Posterior vena cava (tissue), 2 donors: ENCODE measurements at places on chromosomes 11 and 22. TPM values are rescaled to one million over a fixed set of nuclear protein-coding genes. Genes with fewer than 3 reads are reported as not detected.

RPS6KB2 gene
- total RNA-seq = 28.9 TPM

MMP7 gene
- not detected for total RNA-seq

DNA sequence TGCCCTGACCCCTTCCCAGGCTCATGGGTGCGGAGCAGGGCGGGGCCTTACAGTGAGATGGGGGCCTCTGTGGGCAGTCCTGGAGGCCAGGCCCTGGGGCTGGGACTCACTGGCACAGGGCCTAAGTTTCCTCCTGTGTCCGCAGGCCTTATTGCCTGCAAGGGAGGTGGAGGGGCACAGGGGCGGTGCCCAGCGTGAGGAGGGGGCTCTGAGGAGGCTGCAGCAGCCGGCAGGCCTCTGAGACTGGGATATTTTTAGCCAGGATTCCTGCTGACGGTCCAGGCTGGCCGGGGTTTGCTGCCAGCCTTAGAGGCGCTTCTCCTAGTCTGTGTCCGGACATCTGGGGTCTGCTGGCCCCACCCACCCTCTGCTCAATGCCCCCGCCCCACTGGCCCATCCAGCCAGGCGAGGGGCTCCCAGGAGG, 5.7 kb upstream of the RTN4R start:
- DNase-seq = no peak

DNA sequence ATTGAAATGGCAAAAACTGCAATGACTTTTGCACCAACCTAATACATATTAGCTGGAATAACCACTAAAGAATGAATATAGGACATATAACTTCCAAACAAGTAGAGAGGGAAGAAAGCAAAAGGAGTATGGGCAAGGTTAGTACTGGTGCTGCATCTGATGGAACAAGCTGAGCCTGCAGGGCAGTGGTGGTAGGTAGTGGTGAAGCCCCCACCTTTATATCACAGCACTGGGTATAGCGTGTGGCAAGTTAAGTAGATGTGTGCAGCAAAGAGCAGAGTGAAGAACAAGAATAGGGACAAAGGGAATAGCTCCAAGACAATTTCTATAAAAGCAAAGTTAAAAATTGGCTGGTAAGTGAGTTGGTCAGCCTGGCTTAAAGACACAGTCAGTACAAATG, 62.3 kb downstream of the CTNND1 start:
- no peak for DNase-seq

APOA4 gene
- 2.0 TPM for total RNA-seq

DAGLA gene
- total RNA-seq = 2.4 TPM

GRCh38 chr11:72745511-72745910, 6.7 kb downstream of the ARAP1 start:
- DNase-seq = no peak

GRCh38 chr22:40289991-40290459, 56.3 kb upstream of the ADSL start:
- no peak for DNase-seq

DNA sequence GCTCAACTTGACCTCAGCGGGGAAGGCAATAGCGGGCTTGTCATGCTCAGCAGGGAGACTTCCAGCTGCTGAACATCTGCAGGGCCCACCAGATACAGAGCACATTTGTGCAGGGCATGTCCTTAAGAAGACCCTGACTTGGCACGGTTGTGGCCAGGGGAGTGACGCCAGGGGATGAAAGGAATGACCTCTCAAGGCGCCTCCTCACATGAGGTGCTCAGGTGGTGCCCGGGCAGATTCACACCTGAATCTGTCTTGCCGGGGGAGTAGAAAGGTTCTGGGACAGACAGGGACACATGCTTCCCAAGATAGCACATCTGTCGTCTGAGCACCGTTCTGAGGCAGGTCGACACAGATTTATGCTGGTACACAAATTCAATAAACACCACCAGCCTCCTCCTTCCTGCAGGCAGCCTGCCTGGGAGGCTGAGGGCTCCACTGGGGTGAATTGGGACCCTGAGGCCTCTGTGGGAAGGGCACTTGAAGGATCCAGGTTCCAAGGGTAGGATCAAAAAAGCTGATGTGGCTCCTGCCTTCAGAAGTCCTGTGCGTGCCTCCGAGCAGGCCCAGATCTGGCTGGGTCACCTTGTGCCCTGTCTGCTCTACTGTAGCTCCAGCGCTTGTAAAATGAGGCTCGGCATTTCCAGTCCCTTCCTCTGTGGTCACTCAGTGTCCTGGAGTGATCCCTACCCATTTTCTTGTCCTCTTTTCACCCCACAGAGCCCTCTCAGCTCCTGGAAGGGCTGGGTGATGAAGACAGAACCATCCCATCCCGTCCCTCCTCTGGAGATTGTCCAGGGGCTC, 49.6 kb upstream of the NECTIN1 start:
- DNase-seq = peak; percentile 67

GRCh38 chr11:47299078-47299477, 29.1 kb downstream of the MADD start:
- DNase-seq = no peak

DNA sequence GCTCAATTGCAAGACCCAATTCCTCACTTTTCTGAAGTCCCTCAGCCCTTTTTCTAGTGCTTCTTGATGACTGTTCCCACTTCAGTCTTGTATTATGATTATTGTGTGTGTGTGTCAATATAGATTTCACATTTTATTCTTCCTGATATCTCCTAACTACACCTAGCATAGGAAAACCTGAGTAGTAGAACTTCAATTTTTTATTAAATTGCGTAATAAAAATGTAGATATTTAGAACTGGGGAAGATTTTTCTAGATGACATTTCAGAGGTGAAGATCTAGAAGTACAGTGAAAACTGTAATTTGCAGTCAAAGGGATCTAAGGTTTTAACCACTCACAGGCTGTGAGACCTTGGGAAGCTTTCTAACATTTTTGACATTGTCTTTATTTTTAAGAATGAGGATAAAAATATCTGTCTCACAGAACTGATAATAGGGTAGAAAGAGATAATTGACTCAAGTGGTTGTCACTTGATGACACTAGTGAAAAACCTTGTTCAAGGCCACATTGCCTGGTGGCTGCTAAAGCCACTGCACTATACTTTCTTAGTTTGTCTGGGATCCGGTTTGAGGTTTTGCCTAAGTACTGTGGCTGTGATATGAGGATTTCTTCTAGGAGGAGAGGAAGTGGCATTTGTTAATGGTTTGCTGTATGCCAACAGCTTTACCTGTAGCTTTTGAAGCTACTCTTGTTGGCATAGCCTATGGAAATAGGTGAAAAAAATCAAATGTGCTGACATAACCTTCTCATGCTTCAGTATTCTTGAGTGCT, 32.2 kb upstream of the SESN3 start:
- no peak for DNase-seq

- DNase-seq = no peak
These were observed 5.9 kb downstream of the FHIP1B start for GRCh38 chr11:6228520-6228919.

CHST1 gene
- 5.2 TPM for total RNA-seq

DNA sequence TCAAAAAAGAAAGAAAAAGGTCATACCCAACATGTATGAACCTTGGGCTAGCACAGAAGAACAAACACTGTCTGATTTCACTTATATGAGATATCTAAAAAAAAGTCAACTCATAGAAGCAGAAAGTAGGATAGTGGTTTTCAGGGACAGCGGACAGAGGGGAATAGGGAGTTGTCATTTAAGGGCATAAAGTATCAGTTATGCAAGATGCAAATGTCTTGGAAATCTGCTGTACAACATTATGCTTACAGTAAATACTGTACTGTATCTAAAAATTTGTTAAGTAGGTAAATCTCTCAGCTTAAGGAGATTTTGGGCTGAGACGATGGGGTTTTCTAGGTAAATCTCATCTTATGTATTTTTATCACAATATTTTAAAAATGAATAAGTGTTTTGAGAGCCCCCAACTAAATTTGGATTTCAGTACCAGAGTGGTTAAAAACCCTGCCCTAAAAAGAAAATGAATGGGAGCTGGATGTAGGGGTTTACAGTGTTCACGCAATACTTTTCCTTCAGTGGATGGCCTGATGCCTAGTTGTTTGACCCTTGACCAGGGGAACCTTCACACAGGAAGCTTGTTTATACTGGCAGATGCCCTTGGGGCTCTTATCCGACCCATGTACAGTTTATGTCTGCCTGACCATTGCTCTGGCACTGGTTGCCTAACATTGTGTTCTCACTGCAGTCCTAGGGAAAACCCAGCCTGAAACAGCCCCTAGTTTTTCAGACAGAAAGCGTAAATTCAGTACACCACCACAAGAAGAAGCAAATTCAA, 34.8 kb downstream of the SLC22A9 start:
- no peak for DNase-seq

- DNase-seq = no peak
These were observed 136.4 kb downstream of the RBFOX2 start for GRCh38 chr22:35892192-35892591.

- no peak for DNase-seq
These were observed 103.0 kb downstream of the C11orf58 start for GRCh38 chr11:16841481-16841880.

GAL3ST1 gene
- 1.3 TPM for total RNA-seq

GRCh38 chr11:7204778-7205177, 46.9 kb upstream of the SYT9 start:
- DNase-seq = no peak

DNA sequence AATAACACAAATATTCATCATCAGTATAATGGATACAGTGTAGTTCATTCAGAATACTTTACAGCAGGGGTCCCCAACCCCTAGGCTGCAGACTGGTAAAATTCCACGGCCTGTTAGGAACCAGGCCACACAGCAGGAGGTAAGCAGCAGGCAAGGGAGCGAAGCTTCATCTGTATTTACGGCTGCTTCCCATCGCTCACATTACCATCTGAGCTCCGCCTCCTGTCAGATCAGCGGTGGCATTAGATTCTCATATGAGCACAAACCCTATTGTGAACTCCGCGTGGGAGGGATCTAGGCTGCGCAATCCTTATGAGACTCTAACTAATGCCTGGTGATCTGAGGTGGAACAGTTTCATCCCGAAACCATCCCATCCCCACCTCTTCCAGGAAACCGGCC, 125.1 kb downstream of the SERGEF start:
- no peak for DNase-seq

DNA sequence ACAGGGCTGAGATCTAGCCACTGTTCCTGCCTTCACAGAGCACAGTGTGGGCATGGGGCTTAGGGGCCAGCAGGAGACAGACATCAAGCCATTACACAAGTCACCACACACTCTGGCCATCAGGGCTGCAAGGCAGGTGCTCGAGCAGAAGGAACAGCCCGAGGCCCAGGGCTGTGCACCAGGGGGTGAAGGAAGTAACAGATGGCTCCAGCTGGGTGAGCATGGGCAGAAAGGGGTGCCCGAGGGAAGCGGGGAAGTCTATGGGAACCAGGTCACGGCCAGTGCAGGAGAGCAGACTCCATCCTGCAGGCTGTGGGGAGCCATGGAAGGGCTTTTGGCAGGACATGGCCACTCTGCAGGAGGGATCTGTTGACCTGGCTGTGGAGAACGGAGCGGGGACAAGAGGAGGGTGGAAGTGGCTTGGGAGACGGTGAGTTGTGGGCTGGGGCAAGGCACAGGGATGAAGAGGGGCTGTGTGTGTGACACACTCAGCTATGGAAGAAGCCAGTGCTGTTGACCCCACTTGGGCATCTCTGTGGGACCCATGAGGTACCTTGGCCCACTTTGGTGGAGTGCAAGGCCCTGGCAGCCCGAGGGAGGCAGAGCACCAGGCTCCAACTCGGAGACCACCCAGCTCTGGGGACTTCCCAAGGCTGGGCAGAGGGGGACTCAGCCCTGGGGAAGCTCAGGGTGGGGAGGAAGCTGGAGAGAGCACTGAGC, 3.6 kb downstream of the C11orf68 start:
- DNase-seq = no peak

DNA sequence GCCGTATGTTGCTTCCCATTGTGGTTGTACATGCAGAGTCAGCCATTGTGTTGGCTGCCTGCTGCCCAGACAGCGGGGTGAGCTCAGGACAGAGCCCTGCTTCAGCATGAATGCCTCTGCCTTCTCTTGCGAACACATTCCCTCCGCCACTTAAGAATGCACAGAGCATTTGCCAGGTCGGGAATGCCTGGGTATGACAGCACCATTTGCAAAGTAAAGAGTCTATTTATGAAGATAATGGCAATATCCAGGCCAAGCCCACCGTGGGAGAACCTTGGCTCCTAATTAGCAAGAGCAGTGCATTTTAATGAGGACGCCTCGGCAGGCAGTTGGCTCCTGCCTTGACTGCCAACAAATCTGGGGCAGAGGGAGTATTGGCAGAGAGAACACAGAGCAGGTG, 62.5 kb upstream of the SORL1 start:
- no peak for DNase-seq

KLHDC7B gene
- 0.14 TPM for total RNA-seq

DNA sequence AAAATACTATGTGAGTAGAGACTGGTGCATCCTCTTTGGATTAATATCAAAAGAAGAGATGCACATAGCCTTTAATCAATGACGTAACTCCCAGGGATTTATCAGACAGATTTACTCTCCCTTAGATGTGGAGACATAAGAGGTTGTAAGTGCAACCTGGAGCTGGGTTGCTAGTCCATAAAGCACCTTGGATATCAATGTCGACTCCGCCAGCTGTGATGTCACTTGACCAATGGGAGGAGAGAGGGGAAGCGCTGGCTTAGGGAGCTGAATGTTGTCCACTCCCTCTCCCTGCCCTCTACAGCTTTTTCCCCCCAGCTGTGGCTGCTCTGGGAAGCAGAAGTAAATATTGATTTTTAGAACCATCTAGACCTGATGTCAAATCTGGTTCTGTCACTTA, 28.9 kb upstream of the TMEM86A start:
- no peak for DNase-seq

GPR152 gene
- not detected for total RNA-seq

MS4A7 gene
- total RNA-seq = 52.5 TPM

HPX gene
- 1.2 TPM for total RNA-seq

SNU13 gene
- 103 TPM for total RNA-seq

NLRP14 gene
- not detected for total RNA-seq

- no peak for DNase-seq
These were observed 10.7 kb downstream of the CARD10 start for GRCh38 chr22:37508431-37508992.

- no peak for DNase-seq
These were observed 10.6 kb downstream of the MAFF start for GRCh38 chr22:38212442-38212841.

GRCh38 chr11:64250415-64251015, 815 bp upstream of the PLCB3 start:
- no peak for DNase-seq

DNA sequence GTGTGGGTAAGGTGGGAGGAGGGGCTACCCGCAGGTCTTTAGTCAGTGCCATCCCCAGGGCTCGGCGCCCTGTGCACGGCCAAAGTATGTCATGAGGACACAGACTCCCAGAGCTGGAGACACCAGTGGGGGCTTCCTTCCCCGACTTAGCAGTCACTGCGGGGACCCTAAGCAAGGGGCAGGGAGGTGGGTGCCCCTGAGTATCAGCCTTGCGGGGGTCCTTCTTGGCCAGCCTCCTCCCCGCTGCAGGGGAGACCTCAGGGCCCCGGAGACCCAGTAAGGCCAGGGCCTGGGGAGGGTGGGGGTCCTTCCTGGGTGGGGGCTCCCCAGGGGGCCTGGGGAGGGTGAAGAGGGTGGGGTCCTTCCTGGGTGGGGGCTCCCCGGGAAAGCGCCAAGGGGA, 673.8 kb downstream of the BRD1 start:
- peak; percentile 66 for DNase-seq
